Fibroblast of lung (primary cell): ENCODE measurements at places on chromosomes 6 and 20. TPM values are rescaled to one million over a fixed set of nuclear protein-coding genes. Genes with fewer than 3 reads are reported as not detected.

ZC2HC1B gene
- total RNA-seq = not detected in 2 replicates

SYCP2 gene
- total RNA-seq = 0.51 and 1.2 TPM in 2 replicates

- H3K4me3 ChIP-seq = no peak overlapping the region
- H3K36me3 ChIP-seq = no peaks in the 10 kb centered on the region
- no peak for DNase-seq
- no peaks in the 10 kb centered on the region for H3K4me1 ChIP-seq
Observed at GRCh38 chr6:98416027-98416426, 418.3 kb upstream of the POU3F2 start.

CLIC5 gene
- total RNA-seq = not detected in 2 replicates

GRCh38 chr6:158787395-158787794 is 31.8 kb downstream of the EZR start:
- no peak overlapping the region for H3K27ac ChIP-seq
- DNase-seq = no peak
- H3K4me1 ChIP-seq = peaks cover 6% of the 10 kb centered on the region
- H3K4me3 ChIP-seq = no peak overlapping the region

GRCh38 chr6:138651491-138651890 is 122.1 kb upstream of the CCDC28A start:
- no peak overlapping the region for H3K4me3 ChIP-seq
- no peaks in the 10 kb centered on the region for H3K36me3 ChIP-seq
- peaks cover 6% of the 10 kb centered on the region for H3K4me1 ChIP-seq
- no peak for DNase-seq
- H3K27me3 ChIP-seq = no peaks in the 10 kb centered on the region

B3GAT2 gene
- total RNA-seq = not detected in 2 replicates

GRCh38 chr6:157961832-157962575 is 19.7 kb upstream of the SYNJ2 start:
- H3K36me3 ChIP-seq = no peaks in the 10 kb centered on the region
- H3K27me3 ChIP-seq = no peaks in the 10 kb centered on the region
- H3K27ac ChIP-seq = peak overlapping the region; percentile 91
- H3K4me3 ChIP-seq = no peak overlapping the region

DNA sequence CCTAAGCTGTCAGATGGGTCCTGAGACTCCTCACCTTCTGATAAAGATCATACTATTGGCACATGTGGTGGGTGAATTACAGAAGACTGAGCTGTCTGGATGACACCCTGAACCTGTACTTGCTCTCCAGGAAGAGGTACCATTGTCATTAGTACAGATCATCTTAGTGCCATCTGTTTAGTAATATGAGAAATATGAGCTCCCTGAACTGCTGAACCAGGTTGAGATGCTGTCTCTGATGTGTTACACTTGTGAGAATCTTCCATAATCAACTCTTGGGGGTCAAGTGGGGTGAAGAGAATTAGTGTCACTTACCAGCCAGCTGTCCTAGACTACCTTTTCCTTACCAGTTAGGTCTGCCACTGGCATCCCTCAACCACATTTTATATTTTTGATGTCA is 531.0 kb downstream of the EPHA7 start:
- H3K27ac ChIP-seq = no peak overlapping the region
- H3K27me3 ChIP-seq = no peaks in the 10 kb centered on the region
- H3K4me1 ChIP-seq = no peaks in the 10 kb centered on the region
- DNase-seq = no peak
